Activated CD8-positive, alpha-beta T cell treated with anti-CD3 and anti-CD28 coated beads for 36 hours (primary cell): ENCODE measurements at places on chromosomes 2 and 18.

GRCh38 chr18:4888251-4889040, 308.6 kb downstream of the AKAIN1 start:
- no peak for DNase-seq

- DNase-seq = no peak
Measured at GRCh38 chr2:27796791-27797765, 25.6 kb downstream of the MRPL33 start.

DNA sequence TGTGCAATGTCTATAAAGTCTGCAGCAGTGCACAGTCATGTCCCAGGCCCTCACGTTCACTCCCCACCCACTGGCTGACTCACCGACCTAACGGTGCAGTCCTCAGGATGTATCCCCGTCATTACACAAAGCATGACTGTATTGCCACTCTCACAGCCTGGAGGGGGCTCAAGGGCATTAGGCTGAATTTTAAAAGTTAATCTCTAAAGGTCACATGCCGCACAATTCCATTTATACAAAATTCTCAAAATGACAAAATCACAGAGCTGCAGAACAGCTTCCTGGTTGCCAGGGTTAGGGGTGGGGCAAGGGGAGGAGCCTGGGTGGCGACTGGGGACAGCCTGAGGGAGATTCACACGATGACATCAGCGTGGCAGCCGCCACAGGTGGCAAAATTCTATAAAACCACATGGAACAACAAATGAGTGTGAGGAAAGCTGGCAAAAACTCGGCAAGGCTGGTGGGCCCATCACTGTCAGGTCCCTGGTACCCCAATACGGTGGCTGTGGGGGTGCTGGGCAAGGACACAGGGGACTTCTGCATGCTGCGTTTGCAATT, 97.6 kb downstream of the NDUFA10 start:
- DNase-seq = peak; percentile 88

DNA sequence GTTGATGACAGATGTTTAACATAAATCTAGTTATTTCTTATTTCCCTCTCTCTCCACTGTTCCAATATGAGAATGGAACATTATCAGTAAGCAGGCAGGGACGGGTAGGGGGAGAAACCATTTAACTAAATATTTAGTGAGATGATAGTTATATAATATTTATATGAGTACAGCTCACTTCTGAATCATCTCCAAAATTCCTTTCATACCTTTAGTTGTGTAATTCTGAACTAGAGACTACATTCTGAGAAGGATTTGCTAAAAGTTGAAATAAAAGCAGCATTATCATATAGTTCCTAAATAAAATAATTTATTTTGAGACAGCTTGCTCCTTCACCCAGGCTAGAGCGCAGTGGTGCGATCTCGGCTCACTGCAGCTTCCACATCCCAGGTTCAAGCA, 41.4 kb downstream of the B4GALT6 start:
- no peak for DNase-seq

DNA sequence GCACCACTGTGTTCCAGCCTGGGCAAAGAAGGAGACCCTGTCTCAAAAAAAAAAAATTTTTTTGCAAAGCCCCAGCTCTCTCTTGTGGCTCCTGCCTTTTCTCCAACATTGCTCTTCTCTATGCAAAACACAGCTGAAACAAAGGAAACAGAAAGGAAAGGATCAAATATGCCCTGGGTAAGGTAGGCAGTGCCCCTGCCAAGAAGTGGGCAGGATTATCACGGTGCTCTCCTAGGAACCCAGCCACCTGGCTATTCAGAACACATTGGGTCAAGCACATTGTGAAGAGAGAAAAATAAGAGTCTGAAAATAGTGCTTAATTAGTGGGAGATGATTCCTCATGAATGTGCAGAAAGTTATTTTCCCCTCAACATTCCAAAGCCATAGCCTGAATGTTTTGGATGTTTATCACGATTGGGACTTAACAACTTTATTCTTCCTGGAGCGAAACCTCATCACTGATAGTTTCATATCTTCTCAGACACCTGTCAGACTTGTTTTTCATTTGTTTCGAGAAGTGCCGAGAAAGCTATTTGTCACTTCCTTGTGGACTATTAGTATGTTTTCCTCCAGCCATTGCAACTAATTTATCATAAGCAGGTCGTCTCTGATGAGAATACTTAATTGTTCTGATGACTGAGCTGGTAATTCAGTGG, 42.7 kb upstream of the RPL31 start:
- no peak for DNase-seq

- no peak for DNase-seq
Measured at GRCh38 chr2:50069454-50069853, 915.1 kb upstream of the FSHR start.

- no peak for DNase-seq
Measured at GRCh38 chr2:152452256-152452973, 117.4 kb downstream of the FMNL2 start.

- DNase-seq = no peak
Measured at GRCh38 chr2:111053825-111054515, 66.7 kb upstream of the BCL2L11 start.

DNA sequence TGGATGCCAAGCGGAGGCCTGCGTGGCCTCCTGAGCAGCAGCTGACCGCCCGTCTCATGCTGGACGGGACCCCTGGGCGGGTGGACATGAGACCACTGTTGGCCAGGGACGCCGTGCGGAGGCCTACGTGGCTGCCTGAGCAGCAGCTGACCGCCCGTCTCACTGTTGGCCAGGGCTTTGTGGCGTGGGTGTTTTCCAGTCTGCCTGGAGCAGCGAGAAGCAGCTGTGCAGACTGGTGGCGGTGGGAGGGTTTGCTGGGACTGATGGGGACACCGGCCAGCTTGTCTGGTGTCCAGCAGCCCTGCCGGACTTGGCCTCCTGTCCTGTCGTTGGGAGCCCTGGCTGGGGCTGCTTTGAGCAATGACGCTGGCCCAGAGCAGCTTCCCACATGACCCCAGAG, 5.8 kb upstream of the D2HGDH start:
- DNase-seq = no peak

- no peak for DNase-seq
Measured at GRCh38 chr2:138223319-138223718, 259.0 kb downstream of the HNMT start.

- no peak for DNase-seq
Measured at GRCh38 chr2:42937171-42937875, 144.9 kb upstream of the HAAO start.

DNA sequence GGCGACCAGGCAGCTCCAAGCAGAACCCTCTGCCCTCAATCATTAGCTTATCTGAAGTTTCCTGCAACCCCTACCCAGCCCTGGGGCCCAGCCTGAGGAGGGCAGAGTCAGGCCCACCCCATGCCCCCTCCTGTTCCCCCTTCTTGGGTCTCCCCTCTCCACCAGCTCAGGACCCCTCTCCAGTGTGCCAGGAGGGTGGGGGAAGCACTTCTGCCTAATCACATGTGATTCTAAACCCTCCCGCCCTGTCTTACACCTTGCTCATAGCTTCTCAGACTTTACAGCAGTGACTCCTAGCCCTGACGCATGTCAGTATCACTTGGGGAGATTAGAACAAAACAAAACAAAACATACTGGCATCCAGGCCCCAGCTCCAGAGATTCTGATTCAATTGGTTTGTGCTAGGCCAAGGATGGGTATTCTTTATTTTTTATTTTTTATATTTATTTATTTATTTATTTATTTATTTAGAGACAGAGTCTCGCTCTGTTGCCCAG, 42.5 kb upstream of the ASAP2 start:
- DNase-seq = no peak

DNA sequence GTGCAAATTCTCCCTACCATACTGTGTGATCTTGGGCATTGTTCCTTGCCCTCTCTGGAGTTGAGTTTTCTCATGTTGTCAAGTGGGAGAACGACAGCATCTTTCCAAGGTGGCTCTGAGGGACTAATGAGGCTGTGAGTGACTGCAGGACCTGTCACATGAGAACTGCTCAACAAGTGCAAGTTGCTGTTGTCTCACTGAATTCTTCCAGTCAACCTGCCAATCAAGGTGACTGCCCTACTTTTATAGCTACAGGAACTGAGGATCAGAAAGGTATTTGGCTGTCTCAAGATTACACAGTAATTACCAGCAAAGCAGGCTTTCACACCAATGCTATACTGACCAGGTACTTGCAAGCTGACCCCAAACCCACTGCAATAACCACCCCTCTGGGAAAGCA, 137.6 kb downstream of the MTCL1 start:
- DNase-seq = no peak

DNA sequence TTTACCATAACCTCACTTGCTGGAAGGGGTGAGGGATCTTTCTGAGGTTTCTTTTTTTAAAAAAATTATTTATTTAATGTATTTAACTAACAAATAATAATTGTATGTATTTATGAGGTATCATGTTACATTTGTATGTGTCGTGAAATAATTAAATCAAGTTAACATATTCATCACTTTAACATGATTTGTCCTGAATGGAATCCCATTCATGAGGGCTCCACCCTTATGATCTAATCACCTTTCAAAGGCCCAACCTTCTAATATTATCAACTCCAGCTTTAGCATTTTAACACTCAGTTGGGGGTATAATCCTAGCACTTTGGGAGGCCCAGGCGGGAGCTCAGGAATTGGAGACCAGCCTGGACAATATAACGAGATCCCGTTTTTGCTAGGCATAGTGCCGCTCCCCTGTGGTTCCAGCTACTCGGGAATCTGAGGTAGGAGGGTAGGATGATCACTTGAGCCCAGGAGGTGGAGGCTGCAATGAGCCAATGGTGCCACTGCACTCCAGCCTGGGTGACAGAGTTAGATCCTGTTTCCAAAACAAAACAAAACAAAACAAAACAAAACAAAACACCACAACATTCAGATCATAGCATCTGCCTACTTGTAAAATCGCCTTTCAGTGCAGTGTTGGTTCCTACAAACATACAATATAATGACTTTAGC, 1.1 kb upstream of the TAF4B start:
- DNase-seq = no peak
